ENCODE measurements at places on chromosomes 13 and 19.
A peak's percentile ranks its signal among the peaks of the same experiment; 100 is the strongest.

GRCh38 chr13:44273991-44274770 is 99.4 kb upstream of the SERP2 start:
- peak; percentile 62 for DNase-seq

- DNase-seq = peak; percentile 31
Observed at GRCh38 chr19:49678985-49679770, 2.1 kb downstream of the PRMT1 start.

DNA sequence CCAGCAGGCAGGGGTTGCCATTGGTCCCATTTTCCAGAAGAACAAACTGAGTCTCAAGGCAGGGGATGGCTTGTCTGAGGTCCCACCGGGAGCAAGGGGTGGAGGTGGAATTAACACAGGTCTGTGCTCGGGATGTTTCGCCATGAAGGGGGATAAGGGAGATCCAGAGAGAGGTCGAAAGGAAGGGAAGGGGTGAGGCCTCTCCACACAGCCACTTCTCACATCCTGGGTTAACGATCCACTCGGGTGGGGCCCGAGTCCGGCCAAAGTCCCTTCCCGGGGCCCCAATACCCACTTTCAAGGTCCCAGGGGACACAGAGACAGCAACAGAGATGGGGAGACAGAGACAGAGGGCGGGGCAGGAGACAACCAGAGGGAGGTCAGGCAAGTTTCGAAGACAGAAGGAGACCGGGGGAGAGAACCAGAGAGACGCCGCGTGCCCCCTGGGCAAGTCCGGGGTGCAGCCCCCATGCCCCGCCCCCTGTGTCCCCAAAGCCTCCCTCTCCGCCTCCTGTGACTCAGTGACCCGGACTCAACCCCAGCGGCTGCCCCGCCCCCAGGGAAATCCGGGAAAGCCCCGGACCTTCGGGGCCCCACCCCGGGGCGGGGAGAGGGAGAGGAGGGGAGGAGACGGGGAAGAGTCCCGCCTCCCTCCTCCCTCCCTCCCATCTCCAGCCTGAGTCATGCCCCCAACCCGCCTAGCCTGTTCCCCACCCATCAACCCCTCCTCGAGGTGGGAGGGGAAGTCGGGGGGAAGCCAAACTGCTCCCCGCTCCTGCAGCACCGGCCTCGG is 1.4 kb upstream of the BCL3 start:
- peak; percentile 86 for DNase-seq

GRCh38 chr19:15293781-15294491 is 38.4 kb downstream of the BRD4 start:
- no peak for DNase-seq

GRCh38 chr19:1901940-1902404 is 3.2 kb upstream of the ADAT3 start:
- DNase-seq = peak; percentile 97

DNA sequence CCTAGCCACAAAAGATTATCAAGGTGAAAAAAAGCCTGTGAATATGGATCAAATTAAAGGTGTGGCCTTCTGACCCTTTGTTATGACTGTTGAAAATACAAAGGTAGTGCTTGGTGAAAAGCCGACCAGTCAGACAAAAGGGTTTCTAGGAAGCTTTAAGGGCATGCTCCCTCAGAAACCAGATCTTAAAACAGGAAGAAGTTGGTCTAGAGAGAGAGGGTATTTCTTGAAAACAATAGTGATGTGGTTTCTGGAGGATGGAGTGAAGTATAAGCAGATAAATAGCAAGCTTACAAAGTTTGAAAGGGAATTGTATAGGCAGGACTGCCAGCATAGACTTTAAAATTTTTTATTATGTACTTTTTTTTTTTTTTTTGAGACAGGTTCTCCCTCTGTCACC is 5.0 kb upstream of the EID2 start:
- DNase-seq = no peak

- no peak for DNase-seq
Observed at GRCh38 chr13:39257642-39258041, 219.4 kb downstream of the NHLRC3 start.

- no peak for DNase-seq
Observed at GRCh38 chr13:102548811-102549210, 48.0 kb upstream of the TPP2 start.

- DNase-seq = no peak
Observed at GRCh38 chr19:19655051-19655594, 8.4 kb downstream of the ATP13A1 start.

DNA sequence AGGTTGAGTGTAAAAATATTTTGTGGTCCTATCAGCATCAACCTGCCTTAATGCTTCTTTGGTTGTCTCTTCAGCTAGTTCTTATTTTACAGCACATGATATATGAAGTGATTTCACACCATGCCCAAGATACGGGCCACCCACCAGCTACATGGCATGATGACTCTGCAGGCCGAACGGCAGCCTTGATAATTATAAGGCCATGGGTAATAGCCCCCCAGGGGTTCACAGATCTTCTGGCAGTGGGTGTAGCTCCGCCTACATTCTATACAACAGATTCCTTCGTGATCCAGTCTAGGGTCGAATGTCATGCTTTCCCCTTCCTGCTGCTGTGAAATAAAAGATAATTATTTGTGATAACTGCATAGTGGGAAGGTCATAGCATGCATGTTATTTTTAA is 36.1 kb downstream of the CNMD start:
- no peak for DNase-seq

GRCh38 chr19:41784743-41785142 is 11.6 kb upstream of the CEACAM3 start:
- DNase-seq = no peak

DNA sequence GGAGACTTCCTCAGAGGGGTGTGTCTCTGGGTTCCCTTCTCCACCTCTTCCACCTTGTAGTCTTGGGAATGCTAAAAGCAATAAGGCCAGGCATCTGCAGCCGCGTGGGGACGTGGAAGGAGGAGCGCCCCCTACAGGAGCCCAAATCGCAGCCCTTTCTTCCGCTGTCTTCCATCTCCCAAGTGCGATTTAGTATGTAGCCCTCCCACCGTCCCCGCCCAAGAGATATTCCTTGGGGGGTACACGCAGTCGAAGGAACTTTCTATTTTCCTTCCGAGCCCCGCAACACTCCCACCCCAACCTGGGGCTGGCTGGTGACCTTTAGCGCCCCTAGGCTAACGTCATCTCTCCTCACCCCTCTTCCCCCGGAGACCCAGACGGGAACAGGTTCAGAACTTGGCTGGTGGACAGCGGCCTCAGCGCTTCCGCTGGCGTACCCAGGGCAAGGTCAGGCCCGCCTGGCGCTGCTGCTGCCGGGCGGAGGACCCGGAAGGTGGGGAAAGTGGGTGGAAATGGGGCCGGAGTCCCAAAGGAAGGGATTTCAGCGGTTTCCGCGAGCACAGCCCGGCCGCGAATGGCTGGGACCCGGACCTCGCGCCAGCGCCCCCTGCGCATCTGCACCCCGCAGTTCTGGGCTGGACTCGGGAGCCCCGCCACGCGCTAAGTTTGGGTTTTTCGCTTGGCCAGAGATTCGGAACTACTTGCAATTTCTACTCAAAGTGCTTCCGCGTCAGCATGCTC is 2.1 kb upstream of the PCDH8 start:
- peak; percentile 60 for DNase-seq

DNA sequence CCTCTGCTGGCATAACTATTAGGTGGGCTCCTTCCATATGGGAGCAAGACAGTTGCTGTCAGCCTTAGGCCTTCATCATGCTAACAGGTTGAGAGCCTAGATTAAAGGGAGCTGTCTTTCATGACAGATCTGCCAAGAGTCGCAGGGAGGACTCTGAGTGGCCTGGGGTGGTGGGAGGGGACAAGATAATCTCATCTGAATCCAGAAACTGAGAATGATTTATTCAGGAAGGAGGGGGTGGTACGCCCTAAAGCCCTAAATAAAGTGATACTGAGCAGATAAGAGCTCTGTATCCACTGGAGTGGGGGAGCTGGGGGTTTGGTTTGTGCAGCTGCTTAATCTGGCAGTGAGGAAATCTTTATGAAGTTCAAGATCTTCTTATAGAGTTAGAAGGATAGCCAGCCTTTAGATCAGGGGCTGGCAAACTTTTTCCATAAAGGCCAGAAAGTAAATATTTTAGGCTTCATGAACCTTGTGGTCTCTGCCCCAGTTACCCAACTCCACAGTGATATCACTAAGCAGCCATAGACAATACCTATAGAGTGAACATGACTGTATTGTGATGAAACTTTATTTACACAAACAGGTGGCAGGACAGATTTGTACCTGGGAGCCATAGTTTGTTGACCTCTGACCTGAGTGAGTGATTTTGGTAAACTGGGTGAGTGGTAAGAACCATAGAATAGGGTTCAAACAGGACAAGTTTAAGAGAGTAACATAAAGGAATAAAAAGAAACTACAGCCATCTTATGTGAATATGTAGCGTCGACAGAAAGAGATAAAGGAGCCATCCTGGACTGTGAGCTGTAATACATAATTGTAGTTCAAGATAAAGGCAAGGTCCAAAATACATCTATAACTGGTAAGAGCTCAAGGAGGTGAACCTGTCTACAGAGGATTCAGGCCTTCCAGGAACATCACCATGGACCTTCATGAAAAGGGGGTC is 9.8 kb upstream of the STK24 start:
- no peak for DNase-seq

DNA sequence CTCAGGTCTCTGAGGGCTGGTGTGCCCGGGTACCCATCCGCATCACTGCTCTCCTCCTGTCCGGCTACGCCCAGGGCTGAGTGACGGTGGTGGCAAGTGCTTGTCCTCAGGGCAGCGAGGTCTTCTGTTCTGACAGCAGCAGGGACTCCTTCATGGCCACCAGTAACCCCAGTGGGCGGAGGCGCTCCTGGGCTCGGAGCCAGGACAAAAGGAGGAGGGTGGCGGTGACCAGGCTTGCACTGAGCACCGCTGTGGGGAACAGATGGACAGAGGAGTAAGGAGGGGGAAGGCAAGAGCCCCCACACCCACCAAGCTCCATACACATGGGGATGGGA is 5.8 kb downstream of the CD320 start:
- DNase-seq = no peak

- DNase-seq = no peak
Observed at GRCh38 chr13:25165663-25166062, 6.4 kb downstream of the AMER2 start.

DNA sequence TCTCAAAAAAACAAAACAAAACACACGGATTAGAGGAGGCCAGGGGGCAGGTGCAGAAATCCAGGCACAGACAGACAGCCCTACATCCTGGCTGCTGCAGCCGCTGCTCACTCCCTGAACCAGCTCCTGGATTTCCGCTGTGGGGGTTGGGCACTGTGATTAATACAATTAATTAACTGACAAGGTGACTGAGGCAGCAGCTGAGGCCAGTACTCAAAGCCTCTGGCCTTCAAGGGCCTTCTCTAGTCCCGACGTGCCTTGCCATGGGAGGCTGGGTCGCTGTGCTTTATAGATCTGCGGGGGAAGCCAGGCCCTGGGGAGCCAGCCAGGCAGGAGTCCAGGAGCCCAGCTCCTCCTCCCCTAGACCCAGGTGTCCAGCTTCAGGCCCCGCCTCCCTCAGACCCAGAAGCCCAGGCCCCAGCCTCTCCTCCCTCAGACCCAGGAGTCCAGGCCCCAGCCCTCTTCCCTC is 4.6 kb downstream of the NECTIN2 start:
- DNase-seq = no peak

GRCh38 chr19:29640231-29640630 is 25.0 kb upstream of the PLEKHF1 start:
- DNase-seq = no peak

GRCh38 chr19:16726916-16727315 is 7.3 kb downstream of the NWD1 start:
- DNase-seq = no peak

DNA sequence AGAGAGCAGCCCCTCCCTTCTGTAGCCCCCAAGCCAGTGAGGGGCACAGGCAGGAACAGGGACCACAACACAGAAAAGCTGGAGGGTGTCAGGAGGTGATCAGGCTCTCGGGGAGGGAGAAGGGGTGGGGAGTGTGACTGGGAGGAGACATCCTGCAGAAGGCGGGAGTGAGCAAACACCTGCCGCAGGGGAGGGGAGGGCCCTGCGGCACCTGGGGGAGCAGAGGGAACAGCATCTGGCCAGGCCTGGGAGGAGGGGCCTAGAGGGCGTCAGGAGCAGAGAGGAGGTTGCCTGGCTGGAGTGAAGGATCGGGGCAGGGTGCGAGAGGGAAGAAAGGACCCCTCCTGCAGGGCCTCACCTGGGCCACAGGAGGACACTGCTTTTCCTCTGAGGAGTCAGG is 4.2 kb downstream of the KLK3 start:
- no peak for DNase-seq

DNA sequence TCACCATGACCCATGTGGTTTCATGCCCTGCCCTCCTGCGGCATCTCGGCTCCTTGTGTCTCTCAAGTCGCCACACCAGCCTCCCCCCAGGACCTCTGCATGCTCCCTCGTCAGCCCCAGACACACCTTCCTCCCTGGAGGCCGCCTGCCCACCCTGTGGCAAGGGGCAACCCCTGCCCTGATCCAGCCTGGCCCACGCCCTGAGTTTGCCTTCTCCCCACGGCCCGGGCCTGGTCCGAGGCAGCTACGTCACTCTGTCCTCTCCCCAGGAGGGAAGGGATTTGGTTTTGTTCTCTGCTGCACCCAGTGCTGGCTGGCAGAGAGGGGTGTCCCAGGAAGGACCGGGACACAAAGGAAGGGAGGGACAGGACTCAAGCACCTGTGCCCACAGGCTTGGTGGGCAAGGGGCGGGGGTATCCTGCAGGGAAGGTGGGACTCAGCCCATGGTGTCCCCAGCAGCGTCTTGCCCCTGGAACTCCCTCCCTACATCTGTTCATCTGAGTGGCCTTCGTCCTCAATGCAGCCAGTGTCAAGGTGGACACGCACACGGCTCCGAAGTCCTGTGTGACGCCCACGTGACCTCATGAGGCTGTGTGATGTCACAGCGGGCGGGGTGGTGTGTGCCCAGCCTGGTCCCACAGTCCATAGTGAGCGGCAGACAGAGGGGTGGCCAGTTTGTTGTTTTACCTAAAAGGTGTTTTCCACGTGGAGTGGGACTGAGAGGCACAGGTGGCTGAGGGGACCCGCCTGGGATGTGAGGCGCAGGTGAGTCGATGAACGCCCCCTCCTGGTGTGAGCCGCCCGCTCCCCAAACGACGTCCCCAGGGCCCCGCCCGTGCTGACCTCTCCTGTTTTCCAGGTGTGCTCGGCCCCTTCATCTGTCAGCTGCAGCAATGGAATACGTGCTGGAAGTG is at the start of gene TEX29:
TEX29 (plus strand) TSS at position 645 of the 914 bp plus-strand sequence; CDS start at position 894, 249 bp downstream.
- peak; percentile 18 for DNase-seq

DNA sequence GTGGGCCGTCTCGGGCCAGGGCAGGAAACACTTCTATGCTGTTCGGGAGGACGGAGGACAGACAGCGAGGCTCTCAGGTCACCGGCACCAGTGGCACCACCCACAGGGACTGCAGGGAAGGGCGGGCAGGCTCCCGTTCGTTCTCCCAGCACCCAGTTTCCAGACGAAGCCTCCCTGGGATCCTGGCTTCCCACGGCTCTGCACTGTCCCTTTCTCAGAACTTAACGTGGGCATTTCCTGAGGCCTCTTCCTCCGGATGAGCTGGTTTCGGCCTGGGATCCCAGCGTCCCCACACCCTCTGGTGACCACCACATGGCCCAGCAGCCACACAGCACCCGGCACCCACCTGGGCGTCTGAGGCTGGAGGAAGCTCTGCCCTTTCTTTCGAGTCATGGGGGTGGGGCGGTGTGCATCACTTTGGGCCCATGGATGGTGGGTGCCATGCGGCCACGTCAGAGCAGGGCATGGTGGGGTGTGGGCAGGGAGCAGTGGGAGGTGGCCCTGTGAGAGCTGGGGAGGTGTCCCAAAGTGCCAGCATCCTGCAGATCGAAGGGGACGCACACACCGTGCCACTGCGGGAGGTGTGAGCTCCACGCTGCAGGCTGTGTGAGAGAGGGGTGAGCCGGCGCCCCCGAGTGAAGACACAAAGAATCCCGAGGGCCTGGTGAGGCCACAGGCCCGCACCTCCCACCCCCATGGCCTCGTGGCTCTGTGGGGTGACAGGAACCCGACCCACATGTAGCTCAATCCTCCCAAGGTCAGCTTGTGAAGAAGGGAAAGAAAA is 38.7 kb upstream of the GRTP1 start:
- DNase-seq = no peak

All from trophoblast cell (in vitro differentiated cells and primary cell).